ENCODE measurements at places on chromosomes 12 and 14. TPM values are rescaled to one million over a fixed set of nuclear protein-coding genes. Genes with fewer than 3 reads are reported as not detected.

- H3K27me3 ChIP-seq = no peaks in the 10 kb centered on the region
- H3K36me3 ChIP-seq = peaks cover 18% of the 10 kb centered on the region
- DNase-seq = no peak
- no peaks in the 10 kb centered on the region for H3K4me1 ChIP-seq
Observed at GRCh38 chr12:121750507-121750955, 38.0 kb downstream of the TMEM120B start.

- peaks cover 7% of the 10 kb centered on the region for H3K27me3 ChIP-seq
- H3K4me3 ChIP-seq = no peak overlapping the region
- no peaks in the 10 kb centered on the region for H3K36me3 ChIP-seq
- H3K4me1 ChIP-seq = no peaks in the 10 kb centered on the region
- no peak for DNase-seq
- no peak overlapping the region for H3K27ac ChIP-seq
Observed at GRCh38 chr12:124208489-124208888, 86.4 kb upstream of the RFLNA start.

- no peak for DNase-seq
- no peak overlapping the region for H3K4me3 ChIP-seq
- H3K4me1 ChIP-seq = no peaks in the 10 kb centered on the region
- no peaks in the 10 kb centered on the region for H3K27me3 ChIP-seq
Observed at GRCh38 chr12:91037276-91037675, 20.5 kb downstream of the KERA start.

- DNase-seq = no peak
- no peaks in the 10 kb centered on the region for H3K27me3 ChIP-seq
- H3K4me3 ChIP-seq = no peak overlapping the region
- no peaks in the 10 kb centered on the region for H3K36me3 ChIP-seq
- no peak overlapping the region for H3K27ac ChIP-seq
Observed at GRCh38 chr12:24595652-24596235, 353.2 kb downstream of the BCAT1 start.

- no peak for DNase-seq
- no peaks in the 10 kb centered on the region for H3K4me1 ChIP-seq
- no peaks in the 10 kb centered on the region for H3K36me3 ChIP-seq
- no peak overlapping the region for H3K27ac ChIP-seq
Observed at GRCh38 chr14:91889477-91890211, 22.3 kb upstream of the TC2N start.

GRCh38 chr12:121697093-121697698, 15.4 kb upstream of the TMEM120B start:
- no peak overlapping the region for H3K27ac ChIP-seq
- H3K4me1 ChIP-seq = no peaks in the 10 kb centered on the region
- H3K4me3 ChIP-seq = no peak overlapping the region

The RGS6 gene
- polyA plus RNA-seq = not detected

The PRB2 gene
- polyA plus RNA-seq = 0.18 TPM

The IL23A gene
- polyA plus RNA-seq = 1.6 TPM
